CD4-positive, alpha-beta T cell (primary cell): ENCODE measurements at places on chromosomes 3 and 15.

DNA sequence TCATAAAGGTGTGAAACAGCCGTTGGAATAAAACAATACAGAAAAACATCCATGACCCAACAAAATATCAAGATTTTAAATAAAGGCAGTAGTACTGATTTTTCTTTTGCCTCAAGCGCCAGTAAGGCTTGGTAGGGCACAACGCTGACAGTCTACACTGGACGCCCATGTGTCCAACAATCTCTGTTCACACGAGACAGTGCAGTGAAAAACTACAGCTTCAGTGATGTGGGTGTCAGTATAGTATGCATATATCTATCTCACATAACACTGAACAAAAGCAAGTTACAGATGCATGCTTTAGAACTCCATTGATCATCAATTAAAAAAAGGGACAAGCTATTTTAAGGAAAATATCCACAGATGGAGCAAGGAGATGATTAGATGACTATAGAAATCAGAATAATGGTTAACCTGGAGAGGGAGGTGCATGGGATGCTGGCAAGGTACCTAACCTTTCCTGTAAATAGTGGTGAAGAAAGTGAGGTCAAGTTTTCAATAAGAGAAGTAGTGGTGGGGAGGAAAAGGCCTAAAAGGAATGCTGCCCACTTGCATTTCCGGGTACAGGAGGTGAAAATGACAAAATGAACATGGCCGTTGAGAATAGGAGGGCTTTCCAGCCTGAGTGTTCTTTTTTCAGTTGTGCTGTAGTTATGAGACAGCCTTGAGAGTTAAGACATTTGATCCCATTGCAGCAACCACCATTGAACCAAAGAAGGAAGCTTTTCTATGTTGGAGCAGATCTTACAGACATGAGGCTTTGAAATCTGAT, 42.7 kb downstream of the CTNNB1 start:
- DNase-seq: no peak

DNA sequence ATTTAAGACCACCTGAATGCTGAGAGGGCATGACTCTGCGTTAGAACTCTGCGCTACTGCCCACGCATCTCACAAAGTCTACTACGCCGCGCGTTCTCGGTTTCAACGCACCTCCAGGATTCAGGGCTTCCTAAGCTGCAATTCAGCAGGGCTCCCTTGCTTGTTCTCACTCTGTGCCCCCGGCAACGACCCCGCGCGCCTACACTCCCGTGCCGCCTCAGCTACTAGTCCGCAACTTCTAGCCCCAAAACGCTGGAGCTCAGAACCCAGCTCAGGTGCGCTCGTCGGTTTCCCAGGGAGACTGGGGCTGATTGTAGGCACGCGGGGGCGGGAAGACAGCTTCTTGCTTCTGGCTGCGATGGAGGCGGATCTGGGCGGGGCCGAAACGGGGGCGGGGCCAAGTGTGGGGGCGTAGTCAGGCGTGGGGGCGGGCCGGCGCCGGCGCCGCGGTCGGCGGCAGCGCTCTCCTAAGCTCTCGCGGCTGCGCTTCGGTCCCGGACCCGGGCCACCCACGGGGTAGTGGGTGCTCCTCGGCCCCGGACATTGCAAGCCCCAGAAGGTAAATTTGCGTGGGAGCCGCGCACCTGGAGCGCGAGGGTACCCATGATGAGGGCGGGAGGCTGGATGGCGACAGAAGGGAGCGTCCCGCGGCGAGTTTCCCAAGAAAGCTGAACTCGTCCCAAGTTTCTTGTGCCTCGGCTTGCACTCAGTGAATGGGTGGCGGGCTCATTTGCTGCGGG, at the start of gene ARHGEF26:
Gene ARHGEF26 (plus strand): TSS at position 430 of the 740 bp plus-strand sequence. CDS start 603 bp downstream, outside the sequence.
- peak; percentile 44 for DNase-seq

GRCh38 chr3:21484828-21485144, 266.2 kb downstream of the ZNF385D start:
- no peak for DNase-seq

DNA sequence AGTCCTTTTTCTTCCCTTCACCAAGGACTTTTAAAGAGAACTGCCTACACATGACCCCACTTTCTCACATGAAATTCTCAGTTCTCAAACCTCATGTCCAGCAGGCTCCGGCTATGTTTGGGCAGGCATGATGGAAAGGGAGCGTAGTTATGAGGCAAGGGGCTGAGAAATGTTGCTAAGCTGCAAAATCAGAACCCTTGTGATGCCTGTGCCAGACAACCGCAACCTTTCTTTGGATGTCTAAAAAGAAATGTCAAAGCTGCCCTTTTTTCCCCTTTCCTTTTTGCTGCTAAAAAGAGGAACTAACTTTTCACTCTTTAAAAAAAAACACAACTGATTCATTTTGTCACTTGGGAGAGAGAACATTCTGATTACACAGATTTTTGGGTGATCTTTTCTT, 19.2 kb downstream of the GNB4 start:
- DNase-seq: peak; percentile 6

- no peak for DNase-seq
Observed at GRCh38 chr3:143224716-143225115, 105.1 kb downstream of the CHST2 start.

DNA sequence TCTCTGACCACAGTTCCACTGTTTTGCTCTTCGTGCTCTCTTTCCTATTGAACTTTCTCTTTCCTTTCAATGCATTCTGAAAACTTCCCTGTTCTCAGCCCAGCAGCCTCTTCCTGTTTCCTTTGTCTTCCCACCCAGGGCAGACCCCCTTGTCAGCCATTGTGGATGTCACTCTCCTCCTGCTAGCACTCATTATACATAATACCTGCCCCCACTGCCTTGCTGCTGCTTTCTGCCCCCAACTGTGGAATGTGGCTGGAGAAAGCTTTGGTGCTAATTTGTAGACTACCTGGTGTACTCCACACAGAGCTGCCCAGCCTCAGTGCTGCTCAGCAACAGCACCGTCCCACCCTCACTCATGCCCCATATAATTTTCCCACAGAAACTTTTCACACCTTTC, 80.2 kb downstream of the CHCHD6 start:
- DNase-seq: no peak

GRCh38 chr3:4271834-4272233, 31.3 kb upstream of the SETMAR start:
- no peak for DNase-seq

DNA sequence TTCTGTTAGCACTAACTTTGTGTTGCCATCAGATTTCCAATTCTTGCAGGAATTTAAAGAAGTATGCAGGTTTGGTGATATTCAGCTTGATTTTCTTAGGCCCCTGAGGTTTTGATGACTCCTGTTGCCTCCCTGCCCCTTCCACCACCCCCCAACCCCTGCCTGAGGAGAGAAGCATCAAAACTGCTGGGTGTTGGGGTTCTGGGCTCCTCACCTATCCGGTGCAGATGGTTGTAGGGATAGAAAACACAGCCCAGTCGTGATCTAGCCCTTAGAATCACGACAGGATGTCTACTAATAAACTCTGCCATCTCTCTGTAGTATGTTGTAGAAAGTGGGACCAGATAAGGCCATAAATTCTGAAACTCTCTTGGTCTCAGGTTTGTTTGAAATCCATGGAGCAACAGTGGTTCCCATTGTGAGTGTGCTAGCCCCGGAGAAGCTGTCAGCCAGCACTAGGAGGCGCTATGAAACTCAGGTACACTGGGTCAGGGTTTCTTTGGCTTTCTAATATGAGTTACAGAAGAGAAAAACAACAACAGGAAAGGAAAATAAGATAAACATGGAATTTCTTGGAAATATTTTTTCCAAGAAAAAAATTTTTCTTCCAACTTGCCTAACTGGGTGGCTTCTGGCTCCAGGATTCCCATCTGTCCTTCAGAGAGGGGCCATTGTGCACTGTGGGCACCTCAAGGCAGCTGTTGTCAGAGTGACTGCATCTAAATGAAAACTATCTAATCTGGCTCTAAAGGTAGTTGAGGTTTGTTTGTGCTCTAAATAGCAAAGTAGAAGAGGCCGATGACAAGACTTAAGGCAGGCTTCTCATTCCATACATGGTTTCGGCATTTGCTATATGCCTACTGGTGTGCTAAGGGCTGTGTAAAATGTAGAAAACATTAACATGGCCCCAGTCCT, 8.7 kb downstream of the SRP14 start:
- DNase-seq: no peak

DNA sequence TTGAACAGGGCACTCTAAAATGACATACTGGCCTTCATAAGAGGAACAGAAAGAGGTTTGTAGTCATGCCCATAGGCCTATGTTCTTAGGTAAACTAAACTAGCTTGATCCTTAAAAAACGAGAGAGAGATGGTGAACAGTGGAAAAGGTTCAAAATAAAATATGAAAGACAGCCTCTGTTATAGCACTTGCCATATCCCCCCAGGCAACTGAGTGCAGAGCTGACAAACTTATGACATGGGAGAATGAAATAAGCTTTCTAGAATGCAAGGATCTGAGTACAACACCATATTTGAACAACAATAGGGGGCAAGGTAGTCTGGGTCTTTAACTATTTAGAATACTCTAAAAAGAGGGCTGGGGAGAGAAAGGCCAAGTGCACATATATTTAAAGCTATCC, 700.6 kb upstream of the CFAP20DC start:
- no peak for DNase-seq

DNA sequence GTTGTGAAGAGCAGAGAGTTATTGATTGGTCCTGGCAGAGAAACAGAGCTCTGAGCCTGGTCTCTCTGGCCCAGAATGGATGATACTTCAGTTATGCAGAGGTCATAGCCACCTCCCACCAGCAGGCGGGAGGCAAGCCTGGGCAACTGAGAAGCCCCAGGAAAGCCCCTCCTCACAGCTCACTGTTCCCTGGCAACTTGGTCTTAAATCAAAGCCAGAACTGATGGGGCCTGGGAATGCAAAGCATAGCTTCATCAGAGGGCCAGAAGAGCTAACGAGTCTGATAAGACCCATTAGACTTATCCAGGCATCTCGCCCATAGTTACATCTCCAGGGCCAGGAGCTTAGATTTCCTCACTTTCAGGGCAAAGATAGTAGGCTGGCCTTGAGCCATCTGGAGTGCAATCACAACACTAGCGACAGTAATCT, 5.5 kb upstream of the COLQ start:
- no peak for DNase-seq
